ENCODE measurements at places on chromosomes 1 and 21.

GRCh38 chr1:112849425-112850033 is 106.5 kb downstream of the SLC16A1 start:
- peak; percentile 25 for DNase-seq

GRCh38 chr1:109242387-109242786 is 7.0 kb upstream of the CELSR2 start:
- DNase-seq: no peak

GRCh38 chr1:155882235-155882634 is 22.9 kb downstream of the SYT11 start:
- no peak for DNase-seq

DNA sequence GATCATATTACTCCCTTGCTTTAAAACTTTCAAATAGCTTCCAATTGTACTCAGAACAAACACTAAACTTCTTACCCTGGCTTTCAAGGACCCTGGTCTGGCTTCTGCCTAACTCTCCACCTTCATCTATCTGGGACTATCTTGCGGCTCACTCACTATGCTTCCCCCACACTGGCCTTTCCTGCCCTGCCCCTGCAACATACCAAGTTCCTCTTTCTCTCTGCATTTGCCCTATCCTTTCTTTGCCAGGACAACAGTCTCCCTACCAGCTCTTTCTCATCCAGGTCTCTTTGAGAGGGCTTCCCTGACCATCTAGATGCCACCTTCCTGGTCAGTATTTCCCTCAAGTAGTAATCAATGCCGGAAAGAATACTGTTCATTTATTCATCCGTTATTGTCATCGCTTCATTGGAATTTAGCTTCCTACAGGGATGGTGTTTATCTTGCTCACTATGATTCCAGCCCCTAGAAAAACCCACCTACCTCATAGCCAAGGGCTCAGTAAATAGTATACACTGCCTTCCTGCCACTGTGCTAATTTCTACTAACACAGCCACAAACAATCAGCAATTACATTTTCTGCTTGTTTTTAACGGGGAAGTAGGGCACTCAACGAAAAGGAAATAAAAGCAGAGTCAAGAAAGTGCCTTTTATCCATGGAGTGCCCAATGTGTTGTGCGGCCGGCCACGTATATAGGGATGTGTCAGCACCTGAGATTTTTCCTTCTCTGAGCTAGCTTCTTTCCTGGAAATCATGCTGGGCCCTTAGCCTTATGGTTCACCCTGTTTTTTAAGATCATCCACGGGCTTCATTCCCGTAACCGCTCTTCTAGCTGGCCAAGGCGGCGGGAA is 521 bp upstream of the CDC7 start:
- DNase-seq: no peak

- DNase-seq: no peak
Measured at GRCh38 chr1:100122177-100122576, 10.6 kb downstream of the SASS6 start.

DNA sequence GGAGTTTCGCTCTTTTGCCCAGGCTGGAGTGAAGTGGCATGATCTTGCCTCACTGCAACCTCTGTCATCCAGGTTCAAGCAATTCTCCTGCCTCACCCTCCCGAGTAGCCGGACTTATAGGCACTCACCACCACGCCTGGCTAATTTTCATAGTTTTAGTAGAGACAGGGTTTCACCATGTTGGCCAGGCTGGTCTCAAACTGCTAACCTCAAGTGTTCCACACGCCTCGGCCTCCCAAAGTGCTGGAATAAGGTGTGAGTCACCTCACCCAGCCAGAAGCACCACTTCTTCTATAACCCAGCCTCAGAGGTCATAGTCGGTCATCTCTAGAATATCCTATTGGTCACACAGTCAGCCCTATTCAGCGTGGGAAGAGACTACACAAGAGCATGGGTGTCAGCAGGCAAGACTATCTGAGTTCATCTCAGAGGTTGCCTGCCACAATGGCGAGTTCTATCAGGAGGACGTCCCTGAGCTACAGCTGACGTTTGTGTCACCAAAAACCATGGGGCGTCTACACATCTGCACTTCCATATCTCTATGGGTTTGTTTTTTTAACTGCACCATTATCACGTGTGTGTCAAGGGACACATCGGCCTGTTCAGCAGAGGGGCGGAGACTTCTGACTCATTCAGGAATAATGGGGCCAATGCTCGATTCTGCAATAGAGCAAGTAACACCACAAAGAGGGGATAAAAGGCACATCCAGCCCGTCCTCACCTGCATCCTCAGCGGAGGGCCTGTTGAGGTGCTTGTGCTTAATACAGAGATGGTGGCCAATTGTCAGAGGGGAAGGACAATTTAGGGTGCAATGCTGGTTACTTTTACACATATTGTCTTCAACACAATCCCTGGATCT is 256.3 kb upstream of the IRF2BP2 start:
- DNase-seq: no peak

DNA sequence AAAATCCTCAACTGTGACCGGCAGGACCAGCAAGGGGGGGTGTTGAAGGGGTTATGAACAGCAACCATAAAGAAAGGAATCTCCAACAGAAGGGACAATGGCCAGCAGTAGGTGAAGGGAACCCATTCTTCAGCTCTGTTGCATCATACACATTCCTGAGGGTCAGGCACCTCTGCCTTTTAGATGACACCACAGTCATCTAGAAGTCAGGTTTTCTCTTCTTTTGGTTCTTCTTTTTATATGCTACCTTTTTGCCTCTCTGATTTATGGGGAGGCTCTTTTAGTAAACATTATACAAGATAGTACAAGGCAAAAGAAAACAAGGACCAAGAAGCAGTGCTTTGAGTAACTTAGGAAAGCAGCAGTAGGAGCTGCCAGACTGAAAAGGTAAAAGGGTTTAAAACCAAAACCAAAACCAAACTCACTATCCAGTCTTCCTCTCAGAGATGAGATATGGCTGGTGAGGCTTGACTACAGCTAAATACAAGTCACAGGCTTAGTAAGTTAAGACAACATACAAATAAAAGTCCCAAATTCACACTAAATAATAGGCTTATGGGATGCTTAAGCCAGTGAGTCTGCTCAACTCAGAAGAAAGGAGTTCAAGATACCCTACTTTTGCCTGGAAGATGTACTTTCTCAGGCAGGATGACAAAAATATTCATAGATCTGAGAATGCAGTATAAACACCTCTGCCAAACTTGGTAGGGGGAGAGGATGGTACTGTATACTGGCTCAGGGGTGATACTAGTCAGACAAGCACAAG is 4.1 kb downstream of the TEX38 start:
- DNase-seq: no peak

DNA sequence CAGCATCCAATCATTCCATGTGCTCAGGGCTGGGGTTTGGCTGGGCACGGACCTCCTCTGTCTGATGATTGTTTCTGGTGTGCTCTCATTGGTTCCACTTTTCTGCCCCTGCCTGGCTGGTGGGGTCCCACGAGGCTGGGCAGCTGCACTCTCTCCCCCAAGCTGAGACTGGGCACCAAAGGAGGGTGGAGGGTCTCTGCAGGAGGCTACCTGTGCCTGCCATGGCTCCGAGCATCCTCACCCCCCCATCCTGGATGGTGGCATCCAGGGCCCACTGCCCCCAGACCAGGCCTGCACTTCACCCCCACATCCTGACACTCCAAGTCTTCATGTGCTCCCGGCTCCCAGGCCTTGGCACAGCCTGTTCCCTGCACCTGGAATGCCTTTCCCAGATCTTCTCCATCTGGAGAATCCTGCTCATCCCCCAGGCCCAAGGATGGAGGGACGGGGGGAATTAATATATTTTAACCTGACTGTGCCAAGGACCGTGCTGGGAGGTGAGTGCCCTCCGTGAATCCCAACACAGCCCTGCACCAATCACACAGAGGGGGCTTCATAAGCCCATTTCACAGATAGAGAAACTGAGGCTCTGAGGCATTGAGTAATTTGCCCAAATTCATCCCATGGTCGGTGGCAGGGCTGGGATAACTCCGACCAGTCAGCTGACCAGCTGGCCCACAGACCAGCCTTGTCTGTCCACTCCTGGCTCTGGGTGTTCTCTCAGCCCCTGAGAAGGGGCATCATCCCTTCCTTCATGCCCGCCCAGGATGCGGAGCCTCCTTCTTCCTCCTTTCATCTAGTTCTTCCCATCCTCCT is 403.4 kb downstream of the MATN1 start:
- DNase-seq: no peak

GRCh38 chr1:85224734-85225623 is 24.2 kb upstream of the SYDE2 start:
- no peak for DNase-seq

Data from hippocampal formation (tissue), 2 donors.